ENCODE measurements at places on chromosomes 13 and 19.

DNA sequence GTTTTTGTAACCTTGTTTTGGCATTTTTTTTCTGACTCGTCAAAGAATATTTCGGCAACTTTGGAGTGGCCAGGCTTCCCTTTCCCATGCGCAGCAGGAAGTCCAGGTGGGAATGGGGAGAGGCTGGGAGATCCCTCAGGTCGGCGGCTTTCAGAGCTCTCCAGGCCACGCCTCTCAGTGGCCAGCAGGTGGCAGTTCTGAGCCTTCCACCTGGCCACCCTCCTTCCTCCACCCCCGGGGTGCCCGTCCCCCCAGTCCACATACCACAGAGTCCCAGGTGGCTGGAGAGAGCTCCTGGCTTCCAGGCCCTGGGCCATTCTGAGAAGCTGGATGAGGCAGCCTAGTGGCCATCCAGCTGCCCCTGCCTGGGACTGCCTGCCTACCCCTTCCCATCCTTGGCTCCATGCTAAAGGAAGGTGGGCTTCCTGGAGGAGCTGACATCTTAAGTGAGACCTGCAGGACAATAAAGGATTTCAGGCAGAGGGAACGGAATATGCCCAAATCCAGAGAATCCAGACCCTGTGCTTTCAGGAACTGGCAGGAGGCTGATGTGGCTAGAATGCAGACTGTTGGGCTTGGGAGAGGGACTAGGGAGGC, 46.3 kb downstream of the CCNE1 start:
- no peak for DNase-seq

GRCh38 chr13:78601874-78602560, 1.3 kb downstream of the POU4F1 start:
- DNase-seq: no peak

- no peak for DNase-seq
Observed at GRCh38 chr13:111462221-111462764, 141.9 kb downstream of the TEX29 start.

GRCh38 chr13:92951273-92951890, 275.2 kb upstream of the GPC6 start:
- DNase-seq: no peak

- no peak for DNase-seq
Observed at GRCh38 chr13:80555796-80556678, 215.1 kb upstream of the SPRY2 start.

DNA sequence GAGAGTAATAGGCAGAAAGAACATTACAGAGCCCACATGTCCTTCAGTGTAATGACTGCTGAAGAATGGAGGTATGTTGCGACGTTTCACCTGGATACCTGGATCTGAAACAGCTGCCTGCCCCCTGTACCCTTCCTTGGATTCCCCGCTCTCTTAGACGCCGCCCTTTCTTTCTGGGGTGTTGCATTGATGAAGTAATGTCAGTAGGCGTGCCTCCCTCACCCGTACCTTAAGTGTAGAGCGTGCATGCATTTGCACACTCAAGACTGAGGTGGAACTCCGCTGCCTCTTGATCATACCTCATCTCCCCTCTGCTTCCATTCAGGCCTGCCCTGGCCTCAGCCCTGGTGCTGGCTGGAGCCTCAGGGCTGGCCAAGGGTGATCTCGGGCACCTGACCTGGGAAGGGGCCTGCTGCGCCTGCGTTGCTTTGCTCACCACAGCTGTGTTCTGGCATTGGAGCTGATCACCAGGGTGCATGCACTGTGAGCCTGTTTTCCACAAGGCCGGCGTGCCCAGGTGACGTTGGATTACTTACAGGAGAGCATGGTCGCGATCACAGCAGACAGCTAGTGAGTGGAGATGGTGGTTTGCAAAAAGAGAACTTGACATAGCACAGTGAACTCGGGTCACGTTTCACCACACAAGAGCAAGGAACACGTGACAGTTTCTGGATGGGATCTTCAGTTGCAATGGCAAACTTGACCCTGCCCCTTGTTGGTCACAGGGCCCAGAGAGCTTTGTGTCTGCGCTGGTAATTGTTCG, 99.0 kb downstream of the ARHGEF7 start:
- DNase-seq: no peak

DNA sequence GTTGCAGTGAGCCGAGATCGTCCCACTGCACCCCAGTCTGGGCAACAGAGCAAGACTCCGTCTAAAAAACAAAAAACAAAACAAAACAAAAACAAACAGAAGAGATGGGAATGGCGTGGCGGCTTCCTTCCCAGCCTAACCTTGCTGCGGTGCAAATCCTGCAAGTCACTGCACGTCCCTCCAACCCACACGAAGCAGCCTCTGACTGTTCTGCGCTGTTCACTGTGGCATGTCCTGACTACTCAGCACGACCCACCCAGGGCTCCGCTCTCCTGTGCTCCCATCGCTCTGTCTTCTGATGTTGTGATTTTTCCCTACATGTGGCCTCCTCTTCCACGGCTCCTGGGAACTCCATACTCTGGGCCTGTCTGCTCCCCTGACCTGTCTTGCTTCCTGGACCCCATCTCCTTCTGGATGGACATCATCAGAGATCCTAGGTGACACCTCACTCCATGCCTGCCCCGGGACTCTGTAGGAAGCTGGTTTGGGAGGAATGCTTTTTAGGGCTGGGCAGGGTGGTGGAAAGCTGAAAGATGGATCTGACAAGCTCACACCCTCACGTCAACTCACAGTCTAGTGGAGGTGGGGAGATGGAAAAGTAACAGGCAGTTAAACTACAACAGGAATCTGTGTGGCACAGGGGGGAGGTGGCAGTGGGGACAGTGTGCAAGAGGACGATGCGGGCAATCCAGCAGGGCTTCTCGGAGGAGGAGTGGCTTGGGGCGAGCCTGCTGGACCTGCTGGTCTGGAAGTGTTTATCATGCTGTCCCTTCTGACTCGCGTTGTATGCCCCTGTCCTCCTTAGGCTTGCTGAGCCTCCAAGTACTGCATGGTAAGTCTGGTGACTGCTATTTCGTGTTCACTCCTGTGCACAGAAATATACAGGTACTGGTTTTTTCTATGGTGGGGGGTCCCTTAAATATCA, 18.8 kb downstream of the ZSCAN5A start:
- DNase-seq: no peak

GRCh38 chr13:100156788-100157187, 67.9 kb downstream of the PCCA start:
- DNase-seq: no peak

GRCh38 chr19:41887711-41888382, 4.9 kb downstream of the ARHGEF1 start:
- DNase-seq: peak; percentile 57

DNA sequence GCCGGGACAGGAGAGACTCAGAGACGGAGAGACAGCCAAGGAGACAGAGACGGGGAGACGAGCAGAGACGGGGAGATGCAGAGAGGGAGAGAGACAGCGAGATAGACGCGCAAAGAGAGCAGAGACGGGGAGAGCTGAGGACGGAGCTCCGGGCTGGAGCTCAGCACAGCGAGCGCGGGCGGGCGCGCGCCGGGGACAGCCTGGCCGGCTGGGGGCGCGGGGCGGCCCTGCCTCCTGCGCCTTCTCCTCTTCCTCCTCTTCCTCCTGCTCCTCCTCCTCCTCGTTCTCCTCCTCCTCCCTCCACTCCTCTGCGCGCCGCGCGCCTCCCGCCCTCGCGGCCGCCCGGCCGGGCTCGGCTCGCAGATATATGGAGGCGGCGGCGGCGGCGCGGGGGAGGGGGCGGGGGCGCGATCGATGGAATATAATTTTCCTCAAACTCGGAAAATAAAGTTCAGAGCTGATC, at the start of gene ERFL:
TSS of gene ERFL (minus strand) at position 229 of the 463 bp plus-strand sequence. CDS start 15,530 bp downstream, outside the sequence.
- no peak for DNase-seq

- DNase-seq: no peak
Observed at GRCh38 chr19:38288123-38288855, 15.8 kb upstream of the C19orf33 start.

DNA sequence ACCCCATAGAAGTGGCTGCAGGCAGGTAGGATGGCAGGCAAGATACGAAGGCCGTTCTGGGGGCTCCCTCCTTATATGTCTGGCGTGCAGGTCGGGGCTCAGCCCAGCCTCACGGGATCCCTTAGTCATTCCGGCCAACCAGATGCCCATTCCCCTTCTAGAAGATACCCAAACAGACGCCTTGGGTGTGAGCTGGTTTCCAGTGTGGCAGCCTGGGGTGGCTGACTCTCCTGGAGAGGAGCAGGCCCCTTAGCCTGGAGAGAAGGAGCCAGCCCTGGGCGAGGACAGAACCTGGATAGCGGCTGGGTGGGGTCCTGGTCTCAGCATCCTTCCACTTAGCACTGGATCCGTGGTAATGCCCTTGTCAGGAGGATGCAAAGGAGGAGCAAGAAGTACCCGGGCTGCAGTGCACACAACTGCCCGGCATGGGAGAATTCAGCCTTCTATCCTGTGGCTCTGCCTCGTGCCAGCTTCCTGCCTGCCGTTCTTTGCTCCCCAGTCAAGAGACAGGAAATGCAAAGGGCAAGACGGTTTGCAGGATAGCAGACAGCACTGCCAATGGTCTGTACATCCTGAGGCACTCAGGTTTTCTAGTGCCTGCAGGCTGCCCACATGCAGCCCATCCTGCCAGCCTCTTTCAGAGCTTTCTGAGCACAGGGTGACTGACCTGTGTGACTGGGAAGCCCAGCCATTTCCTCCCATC, 56.7 kb upstream of the WASF3 start:
- DNase-seq: no peak

DNA sequence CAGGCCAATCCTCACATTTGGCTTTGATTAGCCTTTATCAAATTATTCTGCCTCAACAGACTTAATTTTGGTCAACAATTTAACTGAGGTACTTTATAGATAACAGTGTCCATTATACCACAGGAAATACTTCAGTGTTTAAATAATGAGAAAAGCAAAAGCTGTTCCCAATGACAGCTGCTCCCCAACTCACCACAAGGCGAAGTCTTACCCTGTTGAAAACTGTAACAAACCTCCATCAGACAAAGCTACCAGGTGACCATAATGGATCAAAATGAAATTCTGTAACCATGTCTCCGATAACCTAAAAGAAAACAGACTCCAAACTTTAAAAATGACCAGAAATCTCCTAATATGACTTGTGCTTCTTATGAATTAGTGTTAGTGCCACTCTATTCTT, 50.3 kb downstream of the ZNF44 start:
- no peak for DNase-seq

GRCh38 chr19:5246554-5247155, 94.0 kb downstream of the PTPRS start:
- DNase-seq: no peak

DNA sequence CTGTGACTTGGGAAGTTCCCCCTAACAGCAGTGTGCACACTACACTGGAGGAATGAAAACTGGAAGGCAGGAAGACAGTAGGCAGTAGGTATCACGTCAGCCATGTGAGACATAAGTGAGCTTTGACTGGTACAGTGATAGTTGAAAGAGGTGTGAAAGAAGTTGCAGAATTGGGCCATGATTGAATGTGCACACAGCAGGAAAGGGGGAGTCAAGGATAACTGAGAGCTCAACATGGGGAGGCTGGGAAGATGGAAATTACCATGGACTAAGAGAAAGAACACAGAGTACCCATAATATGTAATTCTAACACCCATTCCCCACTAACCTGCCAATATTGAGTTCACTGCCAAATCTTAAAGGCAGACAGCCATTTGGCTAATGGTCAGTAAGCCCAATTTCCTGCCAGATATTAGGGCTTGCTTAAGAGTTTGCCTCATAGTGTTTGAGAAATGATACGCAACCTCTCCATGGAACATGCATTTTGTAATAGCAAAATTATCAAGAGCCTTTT, 321.7 kb downstream of the DCT start:
- no peak for DNase-seq

DNA sequence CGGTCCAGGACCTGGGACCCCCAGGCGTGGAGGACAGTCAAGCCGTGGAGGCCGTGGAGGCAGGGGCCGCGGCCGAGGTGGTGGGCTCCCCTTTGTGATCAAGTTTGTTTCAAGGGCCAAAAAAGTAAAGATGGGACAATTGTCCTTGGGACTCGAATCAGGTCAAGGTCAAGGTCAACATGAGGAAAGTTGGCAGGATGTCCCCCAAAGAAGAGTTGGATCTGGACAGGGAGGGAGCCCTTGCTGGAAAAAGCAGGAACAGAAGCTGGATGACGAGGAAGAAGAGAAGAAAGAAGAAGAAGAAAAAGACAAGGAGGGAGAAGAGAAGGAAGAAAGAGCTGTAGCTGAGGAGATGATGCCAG, 2.3 kb downstream of the KMT2B start:
- no peak for DNase-seq

DNA sequence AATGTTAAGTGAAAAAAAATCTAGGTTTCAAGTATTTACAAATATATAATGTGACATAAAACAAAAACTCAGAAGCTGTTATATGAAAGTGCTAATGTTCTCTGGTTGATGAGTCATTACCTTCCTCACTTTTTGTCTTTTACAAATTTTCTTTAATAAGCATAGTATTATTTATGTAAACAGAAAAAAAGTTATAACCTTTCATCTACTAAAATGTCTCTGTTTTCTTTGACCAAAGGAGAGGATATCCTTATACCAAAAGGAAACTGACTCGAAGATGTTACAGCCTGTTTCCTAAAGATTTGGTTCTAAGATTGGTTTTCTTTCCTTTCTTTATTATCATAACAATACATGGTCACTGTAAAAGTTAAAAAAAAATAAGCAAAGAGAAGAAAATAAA, 38.0 kb downstream of the RCBTB2 start:
- DNase-seq: no peak

- DNase-seq: no peak
Observed at GRCh38 chr13:114318624-114319023, 4.3 kb downstream of the CHAMP1 start.

DNA sequence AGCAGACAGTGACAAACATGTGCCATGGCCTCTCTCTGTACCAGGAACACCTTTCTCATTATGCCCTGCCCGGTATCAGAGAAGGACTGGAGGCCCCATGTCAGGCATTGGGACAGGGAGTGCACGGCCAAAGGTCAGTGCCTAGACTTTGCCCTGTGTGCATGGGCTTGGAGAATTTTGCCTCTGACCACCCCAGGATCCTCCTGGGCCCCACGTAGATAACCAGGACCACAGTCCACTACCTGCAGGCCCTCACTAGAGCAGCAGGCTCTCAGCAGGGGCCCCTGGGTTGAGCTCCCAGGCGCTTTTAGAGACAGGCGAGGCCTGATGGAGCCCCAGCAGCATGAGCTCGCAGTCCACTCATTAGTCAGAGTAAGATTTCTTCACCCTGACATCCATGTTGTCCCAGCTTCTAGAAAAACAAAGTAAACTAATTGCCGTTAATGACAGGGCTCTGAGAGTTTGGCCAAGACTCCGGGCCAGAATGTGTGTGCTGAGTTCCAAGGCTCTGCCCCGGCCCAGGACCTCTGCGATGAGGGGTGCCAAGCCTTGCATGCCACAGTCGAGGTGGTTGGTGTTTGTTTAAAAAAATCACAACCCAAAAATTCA, 42.7 kb downstream of the CAPN12 start:
- DNase-seq: no peak

- no peak for DNase-seq
Observed at GRCh38 chr19:38015216-38015615, 108.2 kb downstream of the SIPA1L3 start.
